ENCODE measurements at places on chromosomes 5 and 9. TPM values are rescaled to one million over a fixed set of nuclear protein-coding genes. Genes with fewer than 3 reads are reported as not detected.

Gene TRIM36
- 1.7 TPM for polyA plus RNA-seq

Gene TNFSF8
- not detected for polyA plus RNA-seq

Gene AK1
- polyA plus RNA-seq = 19.1 TPM

Gene GRM6
- polyA plus RNA-seq = not detected

Gene WDR38
- polyA plus RNA-seq = not detected

Gene SOX30
- polyA plus RNA-seq = not detected

Gene DBH
- not detected for polyA plus RNA-seq

Gene ADGRD2
- not detected for polyA plus RNA-seq

Gene ABHD17B
- polyA plus RNA-seq = 10.4 TPM

Gene PGM5
- not detected for polyA plus RNA-seq

Gene SV2C
- not detected for polyA plus RNA-seq

Gene VAV2
- polyA plus RNA-seq = 32.7 TPM

Gene UBE2R2
- polyA plus RNA-seq = 17.2 TPM

Gene CDC25C
- polyA plus RNA-seq = 11.8 TPM
